ENCODE measurements at places on chromosomes 6 and 20.

DNA sequence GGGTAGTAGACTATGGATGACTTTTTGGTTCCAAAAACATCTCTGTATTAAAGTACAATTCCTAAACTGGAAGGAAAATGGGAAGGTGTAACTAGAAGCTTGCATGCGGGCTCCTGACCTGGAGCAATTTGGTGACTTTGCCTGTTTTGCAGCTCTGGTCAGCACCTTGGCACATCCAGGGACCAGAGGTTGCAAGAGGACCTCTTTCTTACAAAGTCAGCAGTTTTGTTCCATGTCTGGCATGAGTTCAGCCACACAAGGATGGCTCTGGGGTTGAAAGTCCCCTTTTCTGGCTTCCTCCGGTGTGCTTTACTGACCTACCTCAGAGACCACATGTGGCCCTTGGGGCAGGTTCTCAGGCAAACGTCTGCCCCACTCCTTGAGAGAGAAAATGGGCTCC, 22.7 kb upstream of the CD93 start:
- DNase-seq = no peak

DNA sequence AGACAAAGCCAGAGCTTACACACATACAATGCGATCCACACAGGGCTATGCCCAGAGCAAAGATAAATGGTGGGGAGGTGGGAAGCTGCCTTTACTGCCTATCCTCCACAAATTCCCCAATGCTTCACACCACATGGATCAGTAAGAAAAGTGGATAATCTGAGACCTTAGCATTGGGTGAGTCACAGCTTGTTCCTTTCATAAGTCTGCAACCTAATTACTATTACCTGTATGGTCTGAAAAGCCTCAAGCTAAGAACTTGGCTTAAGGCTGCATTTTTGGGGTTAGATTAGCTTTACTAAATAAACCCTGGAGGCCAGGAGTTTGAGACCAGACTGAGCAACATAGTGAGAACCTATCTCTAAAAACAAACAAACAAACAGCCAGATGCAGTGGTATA, 66.0 kb upstream of the BTBD3 start:
- peak; percentile 64 for DNase-seq

DNA sequence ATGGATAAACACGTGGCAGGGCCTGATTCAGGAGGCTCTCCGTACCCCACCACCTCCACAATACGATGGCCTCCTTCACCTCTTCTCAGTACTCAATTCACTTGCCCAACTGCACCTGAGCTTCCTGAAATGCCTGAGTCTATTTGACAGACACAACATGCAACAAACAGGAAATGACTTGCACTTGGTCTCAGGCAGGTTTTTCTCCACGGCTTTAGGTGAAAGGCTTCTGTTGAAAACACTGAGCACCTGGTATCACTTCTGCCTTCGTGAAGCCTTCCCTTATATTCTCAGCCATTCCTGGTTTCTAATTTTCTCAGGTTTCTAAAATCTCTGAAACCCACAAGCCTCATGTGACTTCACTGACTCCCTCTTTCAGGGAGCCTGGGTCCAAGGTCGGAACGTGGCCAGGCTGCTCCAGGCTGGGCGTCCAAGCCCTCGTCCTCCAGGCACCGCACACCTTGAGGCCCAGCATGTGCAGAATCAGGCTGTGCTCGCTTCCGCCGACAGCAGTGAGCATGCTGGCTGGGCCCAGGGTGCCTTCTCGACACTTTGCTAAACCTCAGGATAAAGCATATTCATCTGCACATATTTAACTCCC, 34.7 kb downstream of the TAF4 start:
- DNase-seq = peak; percentile 55

DNA sequence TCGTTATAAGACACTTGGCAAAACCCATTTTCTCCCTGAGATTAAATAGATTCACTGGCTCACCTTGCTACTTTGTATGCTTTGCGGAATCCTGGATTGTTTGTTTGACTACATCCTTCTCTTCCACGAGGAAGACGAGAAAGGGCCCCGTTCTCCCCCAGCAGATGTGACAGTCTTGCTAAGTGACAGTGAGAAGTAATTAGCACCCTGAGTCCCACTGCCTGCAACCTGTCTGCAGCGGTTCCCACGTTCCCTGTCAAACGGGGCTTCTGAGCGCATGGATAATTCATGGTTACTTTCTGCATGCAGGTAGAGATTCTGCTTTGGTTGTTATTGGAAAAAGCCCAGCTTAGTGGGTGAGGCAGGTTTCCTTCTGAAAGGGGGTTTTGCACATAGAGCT, 163.7 kb downstream of the CDH26 start:
- no peak for DNase-seq

DNA sequence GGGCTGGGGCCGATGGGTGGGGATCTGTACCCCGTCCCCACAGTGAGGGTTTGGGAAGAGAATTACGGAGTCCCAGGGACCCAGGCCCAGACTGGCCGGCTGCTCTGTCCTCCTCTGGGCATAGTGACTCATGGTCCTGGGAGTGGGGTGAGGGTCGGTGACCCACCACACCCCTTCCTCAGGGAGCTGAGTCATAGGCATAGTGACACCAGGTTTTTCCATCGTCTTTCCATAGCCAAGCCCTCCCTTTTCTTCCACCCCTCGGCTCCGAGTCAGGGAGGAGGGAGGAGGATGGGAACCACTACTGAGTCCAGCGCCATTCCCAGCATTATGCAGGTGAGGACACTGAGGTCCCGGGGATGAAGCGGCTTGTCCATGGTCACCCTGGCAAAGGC, 8.9 kb downstream of the CYP21A2 start:
- no peak for DNase-seq

DNA sequence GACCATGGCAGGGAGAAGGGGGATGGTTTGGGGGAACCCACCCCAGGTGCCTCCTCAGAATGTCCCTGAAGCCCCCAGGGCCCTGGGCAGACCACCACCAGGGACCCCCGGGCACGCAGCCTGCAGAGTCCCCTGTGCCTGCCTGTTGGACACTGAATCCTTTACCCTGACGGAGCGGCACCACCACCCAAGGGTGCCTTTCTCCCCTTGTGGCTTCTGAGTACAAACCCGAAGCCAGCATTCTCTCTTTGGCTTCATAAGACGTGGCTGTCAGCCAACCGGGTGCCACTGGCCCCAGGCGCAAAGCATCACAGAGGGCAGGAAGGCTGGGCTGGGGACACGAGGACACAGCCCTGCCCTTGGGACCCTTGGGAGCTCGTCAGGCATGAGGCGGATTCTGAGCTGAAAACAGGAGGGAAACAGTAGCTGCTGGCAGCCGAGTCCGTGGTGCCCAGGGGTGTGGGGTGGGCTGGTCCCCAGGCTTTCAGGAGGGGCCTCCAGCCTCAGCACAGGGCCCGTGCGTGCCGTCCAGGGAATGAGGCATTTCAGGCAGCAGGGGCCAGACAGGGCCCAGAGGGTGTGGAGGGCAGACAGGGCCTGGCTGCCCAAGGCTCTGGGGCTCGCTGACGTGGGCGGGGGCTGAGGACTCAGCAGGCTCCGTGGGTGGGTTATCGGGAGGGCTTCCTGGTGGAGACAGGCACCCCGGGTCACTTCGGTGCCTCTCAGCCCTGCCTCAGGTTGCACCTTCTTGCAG, 3.5 kb downstream of the COL9A3 start:
- no peak for DNase-seq

GRCh38 chr20:62577490-62577836, 64.8 kb upstream of the SLCO4A1 start:
- no peak for DNase-seq

- peak; percentile 34 for DNase-seq
Measured at GRCh38 chr6:34491091-34491430, 25.2 kb downstream of the PACSIN1 start.

- DNase-seq = no peak
Measured at GRCh38 chr6:118467181-118467580, 80.9 kb upstream of the PLN start.

DNA sequence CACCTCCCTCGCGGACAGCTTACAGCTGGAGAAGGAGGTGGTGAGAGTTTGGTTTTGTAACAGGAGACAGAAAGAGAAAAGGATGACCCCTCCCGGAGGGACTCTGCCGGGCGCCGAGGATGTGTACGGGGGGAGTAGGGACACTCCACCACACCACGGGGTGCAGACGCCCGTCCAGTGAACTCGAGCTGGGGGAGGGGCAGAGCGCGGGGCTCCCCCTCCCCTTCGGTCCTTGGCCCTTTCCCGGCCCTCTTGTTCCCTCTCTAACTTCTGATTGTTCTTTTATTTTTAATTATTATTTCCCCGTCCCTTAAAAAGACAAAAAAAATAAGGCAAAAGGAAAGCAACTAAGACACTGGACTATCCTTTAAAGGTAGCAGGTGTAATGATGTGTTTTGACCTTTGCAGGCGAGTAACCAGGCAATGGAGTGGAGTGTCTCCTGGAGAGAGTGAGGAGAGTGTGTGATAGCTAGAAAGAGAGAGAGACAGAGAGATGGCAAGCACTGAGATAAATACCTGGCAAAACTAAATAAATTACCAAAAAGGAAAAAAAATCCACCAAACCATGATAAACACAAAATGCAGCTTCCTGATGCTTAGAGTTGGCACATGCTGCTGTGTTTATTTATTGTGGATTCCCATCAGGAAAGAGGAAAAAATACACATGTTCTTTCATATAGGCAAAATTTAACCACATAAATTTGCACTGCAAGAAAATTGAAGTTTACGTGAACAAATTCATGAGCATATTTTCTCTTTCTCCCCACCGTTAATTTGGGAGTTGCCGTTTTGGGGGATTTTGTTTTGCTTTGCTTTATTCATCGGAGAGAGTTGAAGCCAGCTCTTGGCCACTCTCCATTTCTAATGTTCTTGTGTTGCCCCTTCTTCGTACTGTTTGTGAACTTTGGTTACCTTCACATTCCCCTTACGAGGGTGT, 1.9 kb downstream of the POU3F2 start:
- DNase-seq = no peak

DNA sequence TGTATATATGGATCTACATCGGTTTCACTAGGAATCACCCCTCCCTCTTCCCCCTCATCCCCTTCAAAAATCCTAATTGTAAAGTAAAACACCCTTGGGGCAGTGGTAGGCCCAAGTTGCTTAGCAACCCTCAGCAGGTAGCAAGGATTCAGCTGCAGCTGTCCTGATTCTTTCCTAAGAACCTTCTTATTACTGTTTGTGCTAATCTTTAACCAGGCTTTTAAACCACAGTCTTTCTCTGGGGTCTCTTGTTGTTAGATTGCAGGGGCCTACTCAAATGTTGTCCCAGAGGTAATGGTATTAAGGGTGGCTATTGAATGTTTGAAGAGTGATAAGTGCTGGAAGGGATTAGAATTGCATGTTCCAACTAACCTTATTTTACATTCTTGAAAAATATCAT, 46.4 kb downstream of the PRL start:
- no peak for DNase-seq

DNA sequence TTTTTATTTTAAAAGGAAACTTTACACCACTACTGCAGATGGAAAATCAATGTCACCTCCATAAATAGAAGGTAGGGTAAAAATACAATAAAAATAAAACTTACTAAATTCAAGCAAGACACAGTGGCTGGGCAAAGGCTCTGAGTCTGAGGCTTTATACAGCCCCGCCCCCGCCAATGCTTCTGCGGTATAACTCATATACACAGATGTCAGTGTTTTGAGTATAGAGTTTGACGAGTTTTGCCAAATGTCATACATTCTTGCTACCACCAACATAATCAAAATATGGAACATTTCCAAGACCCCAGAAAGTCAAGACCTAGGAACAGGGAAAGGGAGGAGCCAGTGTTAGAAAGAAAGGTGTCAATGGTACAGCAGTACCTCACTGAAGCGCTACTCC, 12.8 kb downstream of the NFATC2 start:
- no peak for DNase-seq

- no peak for DNase-seq
Measured at GRCh38 chr6:167711211-167711610, 115.5 kb upstream of the AFDN start.
